ENCODE measurements at places on chromosomes 1 and 21. TPM values are rescaled to one million over a fixed set of nuclear protein-coding genes. Genes with fewer than 3 reads are reported as not detected.

DNA sequence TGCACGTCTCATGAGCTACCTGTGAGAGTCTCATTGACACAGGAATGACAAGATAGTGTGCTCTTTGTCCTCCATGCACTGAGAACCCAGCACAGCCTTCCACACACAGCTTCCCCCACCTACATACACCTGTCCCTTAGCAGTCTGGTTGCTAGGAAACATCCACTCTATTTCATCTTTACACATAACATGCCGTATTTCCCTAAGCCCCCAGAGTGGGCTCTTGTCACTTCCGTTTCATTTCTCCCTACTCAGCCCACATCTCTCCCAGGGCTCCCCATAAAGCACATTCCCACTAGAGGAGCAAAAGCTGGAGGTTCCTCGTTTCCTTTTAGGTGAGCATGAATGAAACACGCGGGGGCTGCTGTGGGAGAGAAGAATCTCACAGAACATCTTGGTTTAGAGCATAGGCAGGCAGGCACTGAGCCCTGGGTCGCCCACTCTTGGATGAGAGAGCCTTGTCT lies 137.1 kb downstream of the ETS2 start:
- H3K4me1 ChIP-seq, result no peaks in the 10 kb centered on the region
- no peak for DNase-seq
- H3K27me3 ChIP-seq, result no peaks in the 10 kb centered on the region

DNA sequence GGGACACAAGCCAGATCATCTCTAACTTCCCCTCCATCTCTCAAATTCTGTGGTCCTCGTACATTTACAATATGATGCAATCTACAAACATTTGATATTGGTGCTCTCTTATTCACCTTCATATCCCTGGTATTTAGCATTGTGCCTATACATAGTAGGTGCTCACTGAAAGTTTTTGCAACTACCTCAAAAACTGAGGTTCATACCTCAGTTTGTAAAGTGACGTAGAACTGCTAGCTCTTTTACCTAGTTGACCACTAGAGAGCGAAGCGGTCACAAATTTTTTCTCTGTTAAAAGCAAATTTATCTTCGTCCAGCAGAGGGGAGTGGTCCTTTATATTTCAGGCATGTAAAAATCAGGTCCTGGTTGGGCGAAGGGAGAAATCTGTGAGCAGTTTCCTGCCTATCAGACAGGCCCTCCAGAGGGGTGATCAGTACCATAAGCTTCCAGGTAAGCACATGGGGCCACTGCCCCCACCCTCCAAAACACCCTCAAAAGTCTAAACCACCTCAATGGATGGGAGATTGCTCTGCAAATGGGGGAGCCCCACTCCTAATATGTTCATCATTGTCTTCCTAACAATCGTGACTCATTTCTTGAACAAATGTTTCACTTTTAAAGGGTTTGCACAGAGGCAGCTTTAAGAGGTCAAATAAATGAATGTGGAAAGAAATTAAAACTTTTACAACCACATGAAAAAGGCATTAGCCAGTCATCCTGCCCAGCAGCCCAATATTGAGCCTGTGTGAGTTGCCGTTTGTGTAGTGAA lies 10.6 kb upstream of the HLCS start:
- peak; percentile 79 for DNase-seq
- H3K27me3 ChIP-seq, result no peaks in the 10 kb centered on the region
- H3K4me3 ChIP-seq, result no peak overlapping the region
- H3K4me1 ChIP-seq, result peaks cover 5% of the 10 kb centered on the region
- H3K27ac ChIP-seq, result peak overlapping the region; percentile 15

- H3K4me3 ChIP-seq, result no peak overlapping the region
- no peaks in the 10 kb centered on the region for H3K36me3 ChIP-seq
- peaks cover 5% of the 10 kb centered on the region for H3K4me1 ChIP-seq
- H3K27ac ChIP-seq, result no peak overlapping the region
Observed at GRCh38 chr1:51328926-51329325, 1.4 kb downstream of the TTC39A start.

DNA sequence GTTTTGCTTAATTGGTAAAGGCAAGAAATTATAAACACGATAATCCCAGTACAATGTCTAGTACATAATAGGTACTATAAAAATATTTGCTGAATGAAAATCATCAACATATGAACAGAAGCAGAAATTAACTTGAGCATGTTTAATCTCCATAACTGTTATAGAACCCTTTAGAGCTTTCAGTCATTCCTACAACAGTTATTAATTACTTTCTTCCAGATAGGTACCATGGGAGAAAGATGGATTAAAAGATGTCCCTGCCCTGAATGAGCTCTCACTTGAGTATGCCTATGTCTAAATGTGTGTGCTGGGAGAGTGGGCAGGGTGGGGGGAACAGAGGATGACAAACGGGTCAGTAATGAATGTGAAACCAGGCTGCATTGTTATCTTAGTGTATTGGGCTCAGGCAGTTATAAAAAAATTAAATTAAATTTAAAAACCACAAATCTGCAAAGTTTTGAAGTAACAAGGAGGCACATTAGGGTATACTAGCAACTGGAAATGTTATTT lies 2.4 kb downstream of the EPS15 start:
- DNase-seq, result no peak
- no peaks in the 10 kb centered on the region for H3K27me3 ChIP-seq
- no peak overlapping the region for H3K27ac ChIP-seq
- peak overlapping the region; percentile 92 for H3K4me3 ChIP-seq

- H3K27ac ChIP-seq, result no peak overlapping the region
- H3K4me3 ChIP-seq, result no peak overlapping the region
- H3K27me3 ChIP-seq, result no peaks in the 10 kb centered on the region
- H3K36me3 ChIP-seq, result no peaks in the 10 kb centered on the region
- DNase-seq, result no peak
Observed at GRCh38 chr1:199746666-199747384, 280.7 kb upstream of the NR5A2 start.

DNA sequence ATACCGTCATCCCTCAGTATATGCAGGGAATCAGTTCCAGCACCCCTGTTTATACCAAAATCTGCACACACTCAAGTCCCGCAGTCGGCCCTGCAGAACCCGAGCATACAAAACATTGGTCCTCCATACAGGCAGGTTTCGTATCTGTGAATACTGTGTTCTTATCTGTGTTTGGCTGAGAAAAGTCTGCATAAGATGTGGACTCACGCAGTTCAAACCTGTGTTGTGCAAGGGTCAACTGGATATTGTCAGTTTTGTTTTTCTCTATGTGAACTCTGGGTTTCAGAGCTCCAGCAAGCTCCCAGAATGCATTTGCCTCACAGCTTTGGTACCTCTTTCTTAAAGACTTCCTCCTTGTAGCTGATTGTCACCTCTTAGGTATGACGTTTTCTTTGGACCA lies 100.6 kb downstream of the NR5A2 start:
- DNase-seq, result no peak
- H3K36me3 ChIP-seq, result no peaks in the 10 kb centered on the region
- no peak overlapping the region for H3K4me3 ChIP-seq

- no peak overlapping the region for H3K4me3 ChIP-seq
- peaks cover 2% of the 10 kb centered on the region for H3K4me1 ChIP-seq
- no peaks in the 10 kb centered on the region for H3K27me3 ChIP-seq
- H3K27ac ChIP-seq, result no peak overlapping the region
- DNase-seq, result no peak
Observed at GRCh38 chr1:36085126-36085525, 1.2 kb downstream of the TEKT2 start.

GRCh38 chr1:1390675-1391074 lies 8.5 kb downstream of the CCNL2 start:
- DNase-seq, result no peak
- no peak overlapping the region for H3K27ac ChIP-seq
- no peak overlapping the region for H3K4me3 ChIP-seq
- H3K27me3 ChIP-seq, result no peaks in the 10 kb centered on the region
- H3K4me1 ChIP-seq, result no peaks in the 10 kb centered on the region
- peaks cover 83% of the 10 kb centered on the region for H3K36me3 ChIP-seq

- H3K4me1 ChIP-seq, result no peaks in the 10 kb centered on the region
- DNase-seq, result no peak
- H3K27ac ChIP-seq, result no peak overlapping the region
- H3K36me3 ChIP-seq, result no peaks in the 10 kb centered on the region
Observed at GRCh38 chr21:16492892-16493291, 763.1 kb downstream of the USP25 start.

DNA sequence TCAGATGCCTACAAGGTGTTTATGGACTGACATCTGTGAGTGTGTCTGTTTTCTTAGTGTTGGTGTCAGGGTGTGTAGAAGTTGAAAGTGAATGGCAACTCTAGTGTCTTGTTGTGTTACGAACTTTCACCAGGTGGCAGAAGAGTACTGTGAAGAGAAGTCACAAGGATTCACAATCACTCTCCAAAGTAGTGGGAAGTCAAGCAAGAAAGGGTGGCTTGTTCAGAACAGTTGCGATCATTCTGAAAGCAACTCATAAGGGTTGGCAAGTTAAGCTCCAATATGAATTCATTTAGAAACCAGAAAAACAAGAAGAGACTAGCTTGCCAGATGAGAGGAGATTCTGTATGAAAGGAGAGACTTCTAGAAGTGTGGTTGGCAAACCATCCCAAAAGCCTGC lies 86.1 kb downstream of the FASLG start:
- H3K4me3 ChIP-seq, result no peak overlapping the region
- H3K36me3 ChIP-seq, result no peaks in the 10 kb centered on the region
- DNase-seq, result peak; percentile 22
- no peak overlapping the region for H3K27ac ChIP-seq
- no peaks in the 10 kb centered on the region for H3K4me1 ChIP-seq

- no peaks in the 10 kb centered on the region for H3K4me1 ChIP-seq
- H3K36me3 ChIP-seq, result no peaks in the 10 kb centered on the region
- H3K27ac ChIP-seq, result no peak overlapping the region
- no peaks in the 10 kb centered on the region for H3K27me3 ChIP-seq
- no peak for DNase-seq
Observed at GRCh38 chr1:87299661-87300060, 29.0 kb upstream of the LMO4 start.

GRCh38 chr21:46120301-46121285 lies 22.7 kb downstream of the COL6A2 start:
- H3K36me3 ChIP-seq, result peaks cover 3% of the 10 kb centered on the region
- no peaks in the 10 kb centered on the region for H3K4me1 ChIP-seq
- no peaks in the 10 kb centered on the region for H3K27me3 ChIP-seq
- H3K27ac ChIP-seq, result no peak overlapping the region
- DNase-seq, result peak; percentile 35

DNA sequence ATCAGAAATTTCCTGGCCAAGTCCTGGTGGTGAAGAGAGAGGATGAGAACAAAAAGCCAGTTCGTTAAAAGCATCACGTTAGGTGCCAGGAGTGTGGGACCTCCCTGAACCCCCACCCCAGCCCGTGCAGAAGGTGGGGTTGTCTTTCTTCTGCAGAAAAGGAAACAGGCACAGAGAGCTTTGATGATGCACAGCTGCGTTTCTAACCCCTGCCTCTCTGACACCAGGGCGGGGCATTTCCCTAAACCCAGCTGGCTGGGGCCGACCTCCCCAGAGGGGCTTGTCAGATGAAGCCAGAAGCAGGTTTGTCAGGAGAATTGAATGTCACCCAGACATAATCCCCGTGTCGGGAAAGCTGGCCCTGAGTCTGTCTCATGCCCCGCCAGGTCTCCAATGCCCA lies 189.3 kb upstream of the EDN2 start:
- H3K27me3 ChIP-seq, result no peaks in the 10 kb centered on the region
- no peak overlapping the region for H3K27ac ChIP-seq
- H3K36me3 ChIP-seq, result no peaks in the 10 kb centered on the region
- DNase-seq, result no peak
- H3K4me3 ChIP-seq, result no peak overlapping the region

SLC16A4 gene
- 5.2 TPM for polyA plus RNA-seq

IRF2BP2 gene
- 40.3 TPM for polyA plus RNA-seq

OPRD1 gene
- 0.07 TPM for polyA plus RNA-seq

TRAF3IP3 gene
- polyA plus RNA-seq, result 0.31 TPM
